Effector CD4-positive, alpha-beta T cell (primary cell): ENCODE measurements at places on chromosomes 4 and X.

- no peak for DNase-seq
Observed at GRCh38 chr4:169859366-169860216, 101.8 kb upstream of the HPF1 start.

GRCh38 chr4:147674496-147674895 lies 9.5 kb downstream of the PRMT9 start:
- DNase-seq, result no peak

- DNase-seq, result no peak
Observed at GRCh38 chr4:68346461-68346860, 3.4 kb downstream of the YTHDC1 start.

DNA sequence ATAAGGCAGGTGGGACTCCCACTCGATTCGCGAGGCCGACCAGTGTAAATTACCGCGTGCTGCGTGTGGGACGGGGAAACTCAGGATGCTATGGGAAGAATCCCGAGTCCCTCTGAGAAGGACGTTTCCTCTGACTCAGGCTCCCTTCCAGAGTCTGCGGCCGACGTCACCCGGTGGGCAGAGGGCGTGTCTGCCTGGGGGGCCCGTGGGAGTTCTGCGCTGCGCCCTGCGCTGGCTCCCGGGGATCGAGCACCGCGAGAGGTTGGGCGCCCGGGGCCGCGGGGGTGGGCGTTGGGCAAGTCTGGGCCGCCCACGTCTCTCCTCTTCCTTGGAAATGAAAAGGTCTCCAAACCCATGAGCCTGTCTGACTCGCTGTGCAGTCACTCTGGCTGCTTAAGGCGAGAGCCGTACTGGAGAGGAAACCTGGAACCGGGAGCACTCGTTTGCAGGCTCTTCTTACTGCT lies 568 bp downstream of the NIPAL1 start:
- peak; percentile 9 for DNase-seq

- DNase-seq, result no peak
Observed at GRCh38 chr4:149166876-149167275, 648.8 kb downstream of the IQCM start.

GRCh38 chr4:76515975-76516843 lies 81.2 kb downstream of the SHROOM3 start:
- no peak for DNase-seq

- no peak for DNase-seq
Observed at GRCh38 chrX:24391843-24392242, 31.4 kb downstream of the SUPT20HL1 start.
